ENCODE measurements at places on chromosomes 5 and 9.

DNA sequence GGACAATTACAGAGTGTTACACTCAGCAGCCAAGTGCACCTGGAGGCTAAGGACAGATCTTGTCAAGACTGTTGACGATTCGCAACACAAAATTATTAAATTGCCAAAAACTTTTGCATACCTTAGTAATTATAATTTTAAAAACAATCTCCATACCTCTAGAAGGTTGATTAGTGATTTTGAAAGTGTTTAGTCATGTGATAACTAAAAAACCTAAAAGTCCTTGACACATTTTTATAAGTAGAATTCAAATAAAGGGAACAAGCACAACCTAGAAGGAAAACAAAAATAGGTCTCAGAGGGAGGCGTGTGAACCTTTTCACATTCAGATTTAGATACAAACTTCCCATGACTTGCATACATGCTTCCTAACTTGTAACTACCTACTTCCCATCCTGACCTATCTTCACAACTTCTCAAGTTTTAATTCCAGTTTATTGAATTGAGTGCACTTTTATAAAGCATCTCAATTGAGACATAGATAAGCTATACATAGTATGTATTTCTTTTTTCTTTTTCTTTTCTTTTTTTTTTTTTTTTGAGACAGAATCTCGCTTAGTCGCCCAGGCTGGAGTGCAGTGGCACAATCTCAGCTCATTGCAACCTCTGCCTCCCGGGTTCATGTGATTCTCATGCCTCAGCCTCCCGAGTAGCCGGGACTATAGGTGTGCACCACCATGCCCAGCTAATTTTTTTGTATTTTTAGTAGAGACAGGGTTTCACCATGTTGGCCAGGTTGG lies 5.8 kb downstream of the ZNF367 start:
- no peak for DNase-seq

GRCh38 chr5:6704361-6704851 lies 8.8 kb upstream of the TENT4A start:
- DNase-seq, result no peak

- peak; percentile 5 for DNase-seq
Measured at GRCh38 chr5:71782771-71783770, 64.0 kb downstream of the CARTPT start.

- DNase-seq, result no peak
Measured at GRCh38 chr5:111075520-111075919, 4.0 kb downstream of the TSLP start.

DNA sequence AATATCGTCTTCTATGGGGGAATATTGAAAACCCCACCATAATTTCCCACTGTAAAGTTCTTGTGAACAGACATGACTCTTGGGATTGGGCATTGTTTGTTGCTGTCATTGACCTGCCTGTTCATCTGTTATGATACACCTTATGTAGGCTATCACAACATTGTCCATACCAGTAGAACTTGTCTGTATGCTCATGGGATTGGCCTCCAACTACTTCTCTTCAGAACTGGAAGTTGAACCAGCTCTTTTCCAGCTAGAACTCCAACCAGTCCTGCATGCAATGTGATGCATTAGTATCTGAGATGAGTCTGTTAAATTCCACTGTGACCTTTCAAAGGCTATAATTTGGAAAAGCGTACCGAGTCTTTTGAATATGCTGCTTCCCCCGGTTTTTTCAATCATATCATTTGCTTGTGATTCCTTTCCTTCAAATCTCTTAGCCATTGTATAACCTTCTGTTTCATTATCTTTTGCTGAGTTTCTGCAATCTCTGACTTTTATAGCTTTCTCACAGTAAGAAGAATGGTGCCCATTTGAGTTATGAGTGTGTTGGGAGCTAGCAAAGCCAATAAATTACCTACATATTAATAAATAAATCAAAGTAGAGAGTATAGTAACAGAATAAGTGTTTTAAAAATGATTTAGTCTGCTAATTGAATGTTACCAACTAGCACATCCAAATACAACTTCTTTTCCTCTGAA lies 101.9 kb downstream of the PLK2 start:
- DNase-seq, result no peak

DNA sequence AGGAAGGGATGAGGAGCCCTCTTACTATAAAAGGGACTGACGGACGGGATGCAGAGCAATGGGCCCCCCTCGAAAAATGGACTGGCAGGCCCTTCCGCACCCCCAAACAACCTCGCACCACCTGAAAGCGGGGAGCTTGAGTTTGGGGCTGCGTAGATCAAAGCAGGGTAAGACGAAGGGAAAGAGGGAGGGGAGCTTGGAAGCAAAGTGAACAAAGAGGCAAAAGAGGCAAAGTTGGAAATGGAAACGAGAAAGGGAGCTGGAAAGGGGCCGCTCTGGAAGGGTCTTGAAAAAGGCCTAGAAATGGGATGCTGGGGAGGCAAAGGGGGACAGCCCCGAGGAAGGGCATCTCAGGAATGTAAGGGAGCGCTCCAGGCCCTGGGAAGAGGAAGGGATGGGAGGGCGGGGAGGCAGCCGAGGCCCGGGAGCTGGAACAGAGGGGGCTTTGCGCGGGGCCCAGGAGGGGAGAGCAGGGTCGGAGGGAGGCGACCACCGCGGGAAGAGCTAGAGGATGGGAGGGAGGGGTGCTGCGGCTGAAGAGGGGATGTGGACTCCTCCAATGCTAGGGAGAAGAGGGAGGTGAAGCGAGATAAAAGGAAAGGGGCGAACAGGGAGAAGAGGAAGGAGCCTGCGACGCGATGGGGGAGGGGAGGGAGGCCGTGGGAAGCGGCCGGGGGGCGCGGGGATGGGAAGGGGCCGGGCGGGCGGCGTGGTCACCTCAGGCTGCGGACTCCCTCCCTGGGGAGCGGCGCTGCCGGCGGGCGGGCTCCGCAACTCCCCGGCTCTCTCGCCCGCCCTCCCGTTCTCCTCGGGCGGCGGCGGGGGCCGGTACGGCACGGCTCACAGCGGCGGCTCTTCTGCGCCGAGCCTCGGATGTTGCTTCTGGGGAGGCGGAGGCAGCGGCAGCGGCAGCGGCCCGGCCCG lies 577 bp downstream of the RNF145 start:
- DNase-seq, result peak; percentile 34

- no peak for DNase-seq
Measured at GRCh38 chr9:76219560-76220151, 174.6 kb downstream of the RFK start.

- no peak for DNase-seq
Measured at GRCh38 chr9:125475385-125475784, 213.8 kb downstream of the GAPVD1 start.

DNA sequence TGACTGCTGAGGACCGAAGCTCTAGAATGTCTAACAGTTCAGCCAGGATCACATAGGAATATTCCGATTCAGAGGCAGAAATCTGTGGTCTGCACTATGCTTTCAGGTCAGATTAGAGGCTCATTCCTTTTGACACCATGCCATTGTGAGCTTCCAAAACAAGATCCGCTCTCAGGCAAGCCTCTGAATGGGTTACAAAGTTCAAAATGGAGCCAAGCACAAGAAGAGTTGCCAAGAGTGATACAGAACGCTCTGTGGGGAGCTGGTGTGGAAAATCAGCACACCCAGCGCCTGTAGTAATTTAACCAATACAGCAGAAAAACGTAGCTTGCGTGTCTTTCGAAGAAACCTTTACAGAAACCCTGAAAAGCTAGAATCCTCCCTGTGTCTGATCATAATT lies 33.3 kb upstream of the FAT2 start:
- DNase-seq, result no peak

DNA sequence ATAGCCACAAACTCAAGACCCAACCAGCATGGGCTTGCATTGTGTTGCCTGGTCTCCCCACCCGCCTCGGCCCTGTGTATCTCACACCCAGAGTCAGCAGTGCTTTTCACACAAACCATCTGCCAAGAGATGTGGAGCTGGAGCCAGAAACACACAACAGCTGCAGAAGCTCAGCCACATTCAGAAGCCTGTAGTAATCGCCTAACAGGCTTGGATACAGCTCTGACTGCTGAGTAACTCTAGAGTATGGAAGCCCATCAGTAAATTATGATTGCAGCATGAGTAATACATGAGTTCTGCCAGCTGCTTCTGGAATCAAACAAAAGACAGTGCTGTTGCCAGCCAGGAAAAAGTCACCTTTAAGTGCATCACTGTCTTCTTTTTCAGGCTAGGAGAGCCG lies 16.0 kb downstream of the TEK start:
- DNase-seq, result no peak

DNA sequence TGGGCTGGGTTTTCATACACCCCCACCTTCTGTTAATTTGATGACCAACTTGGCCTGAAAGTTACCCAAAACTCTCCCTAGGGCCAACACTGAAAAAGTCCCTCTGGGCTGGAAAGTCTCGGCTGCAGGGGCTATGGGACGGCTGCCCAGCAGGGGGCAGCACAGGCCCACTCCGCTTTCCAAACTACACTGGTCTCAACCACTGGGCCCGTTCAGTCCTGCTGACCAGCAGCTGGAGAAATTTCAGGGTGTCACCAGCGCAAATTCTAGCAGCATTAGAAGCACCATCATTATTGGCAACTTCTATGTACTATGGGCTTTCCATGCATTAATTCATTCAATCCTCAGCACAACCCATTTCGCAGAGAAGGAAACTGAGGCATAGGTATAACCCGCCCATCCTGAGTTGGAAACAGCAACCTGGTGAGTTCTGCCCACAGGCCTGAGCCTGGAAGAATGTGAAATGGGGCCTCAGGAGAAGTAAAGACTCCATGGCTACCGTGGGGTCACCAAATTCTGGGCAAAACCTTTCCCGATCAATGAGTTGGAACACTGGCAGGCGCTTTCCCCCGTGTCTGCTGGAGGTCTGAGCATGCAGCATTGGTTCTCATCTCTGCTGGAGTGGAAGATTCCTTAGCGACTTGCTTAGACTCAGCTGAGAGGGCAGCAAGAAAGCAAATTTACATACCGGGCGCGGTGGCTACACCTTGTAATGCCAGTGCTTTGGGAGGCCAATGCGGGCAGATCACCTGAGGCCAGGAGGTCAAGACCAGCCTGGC lies 9.7 kb downstream of the ORM2 start:
- peak; percentile 53 for DNase-seq
